ENCODE measurements at places on chromosomes 1 and 21.

DNA sequence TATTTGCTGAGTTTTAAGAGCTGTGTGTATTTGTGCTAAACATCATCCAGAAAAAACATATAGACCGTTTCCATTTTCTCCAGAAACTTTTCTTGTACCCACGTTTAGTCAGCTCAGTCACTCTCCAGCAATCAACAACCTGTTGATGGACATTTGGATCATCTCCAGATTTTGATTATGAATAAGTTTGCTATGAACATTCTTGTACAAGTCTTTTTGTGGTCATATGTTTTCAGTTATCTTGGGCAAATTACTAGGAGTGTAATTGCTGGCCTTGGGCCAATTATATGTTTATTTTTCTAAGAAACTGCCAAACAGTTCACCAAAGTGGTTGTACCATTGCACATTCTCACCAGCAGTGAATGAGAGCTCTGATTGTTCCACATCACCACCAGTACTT, 221.8 kb downstream of the CENPF start:
- DNase-seq, result no peak

DNA sequence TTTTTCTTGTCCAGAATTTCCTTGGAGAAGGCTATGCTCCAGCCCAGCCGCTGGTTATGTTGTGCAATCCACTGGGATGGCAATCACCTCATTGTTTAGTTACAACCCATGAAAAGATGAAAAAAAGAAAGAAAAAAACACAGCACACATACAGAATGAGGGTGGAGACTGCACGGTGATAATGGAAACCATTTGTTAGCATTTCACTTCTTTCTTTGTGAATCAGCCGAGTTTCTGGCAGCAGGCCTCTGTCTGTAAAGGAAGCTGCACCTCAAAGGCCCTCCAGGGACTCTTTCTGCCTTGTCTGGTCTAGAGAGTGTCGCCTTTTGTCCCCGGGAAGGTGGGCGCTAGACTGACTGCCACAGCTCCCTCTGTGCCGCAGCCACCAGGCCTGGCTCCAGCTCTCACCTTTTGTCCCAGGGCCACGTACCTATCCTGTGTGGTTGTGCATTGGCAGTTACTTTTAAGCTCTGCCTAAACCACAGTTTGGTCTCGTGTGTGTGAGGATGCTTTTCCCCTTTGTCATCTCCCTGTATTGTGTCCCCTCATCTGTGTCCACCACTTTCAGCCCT, 35.6 kb downstream of the NGF start:
- no peak for DNase-seq

- no peak for DNase-seq
These were observed 4.1 kb upstream of the ARHGEF16 start for GRCh38 chr1:3450202-3450863.

DNA sequence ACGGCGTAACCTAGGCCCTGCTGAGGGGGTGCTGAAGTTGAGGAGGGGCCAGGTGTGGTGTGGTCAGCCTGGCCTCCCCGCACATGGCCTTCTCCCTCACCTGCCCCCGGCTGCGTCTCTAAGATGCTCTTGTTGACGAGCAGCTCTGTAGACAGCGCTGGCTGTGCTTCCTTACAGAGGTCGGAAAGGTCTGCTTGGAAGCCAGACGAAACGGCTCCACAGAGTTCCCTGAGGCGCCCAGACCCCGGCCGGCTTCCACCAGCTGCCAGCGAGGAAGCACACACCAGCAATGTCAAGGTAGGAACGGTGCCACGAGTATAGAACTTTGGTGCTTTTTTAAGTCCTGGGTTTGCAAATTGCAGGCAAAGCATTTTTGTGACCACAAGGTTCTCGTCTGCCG, 18.8 kb upstream of the DIP2A start:
- DNase-seq, result no peak

- no peak for DNase-seq
These were observed 3.8 kb upstream of the SELENON start for GRCh38 chr1:25795946-25796810.

GRCh38 chr1:198162091-198162767, 5.4 kb downstream of the NEK7 start:
- DNase-seq, result no peak

- DNase-seq, result no peak
These were observed 18.0 kb downstream of the SLC2A7 start for GRCh38 chr1:9008236-9008635.

DNA sequence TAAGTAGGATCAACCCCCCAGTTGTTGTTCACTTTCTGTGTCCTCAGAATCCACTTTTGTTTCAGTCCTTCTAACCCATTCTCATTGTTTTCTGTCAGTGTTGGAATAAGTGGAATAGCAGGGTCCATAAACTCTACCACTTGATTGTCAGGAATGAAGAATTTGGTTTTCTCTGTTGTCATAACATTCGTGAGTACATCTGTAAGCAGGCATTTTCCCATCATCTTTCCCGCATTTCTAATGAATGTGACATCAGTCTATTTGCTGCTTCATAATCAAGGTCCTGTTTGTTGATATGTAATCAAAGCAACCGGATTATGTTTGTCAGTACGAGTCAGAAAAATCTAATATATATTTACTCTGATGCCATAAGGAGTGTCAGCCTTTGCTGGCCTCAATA, 147.1 kb downstream of the KIF26B start:
- no peak for DNase-seq

DNA sequence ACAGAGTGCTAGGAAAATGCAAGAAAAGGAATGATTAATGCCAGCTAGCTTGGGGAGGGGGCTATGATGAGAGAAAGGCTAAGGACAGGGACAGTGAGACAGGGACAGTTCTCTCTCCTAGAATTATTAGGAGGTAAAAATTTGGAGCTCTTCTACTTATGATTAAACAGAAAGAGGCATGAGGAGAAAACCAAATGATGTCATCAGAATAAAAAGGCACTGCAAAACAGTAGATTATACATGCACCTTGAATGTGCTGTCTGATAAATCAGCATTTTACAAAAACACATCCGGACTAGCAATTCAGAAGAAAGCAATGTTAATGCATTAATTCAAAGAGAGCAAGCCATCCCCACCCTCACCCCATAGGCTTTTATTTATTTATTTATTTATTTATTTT, 277.5 kb downstream of the RGS7 start:
- DNase-seq, result no peak

- DNase-seq, result no peak
These were observed 28.5 kb upstream of the DR1 start for GRCh38 chr1:93317207-93317606.

DNA sequence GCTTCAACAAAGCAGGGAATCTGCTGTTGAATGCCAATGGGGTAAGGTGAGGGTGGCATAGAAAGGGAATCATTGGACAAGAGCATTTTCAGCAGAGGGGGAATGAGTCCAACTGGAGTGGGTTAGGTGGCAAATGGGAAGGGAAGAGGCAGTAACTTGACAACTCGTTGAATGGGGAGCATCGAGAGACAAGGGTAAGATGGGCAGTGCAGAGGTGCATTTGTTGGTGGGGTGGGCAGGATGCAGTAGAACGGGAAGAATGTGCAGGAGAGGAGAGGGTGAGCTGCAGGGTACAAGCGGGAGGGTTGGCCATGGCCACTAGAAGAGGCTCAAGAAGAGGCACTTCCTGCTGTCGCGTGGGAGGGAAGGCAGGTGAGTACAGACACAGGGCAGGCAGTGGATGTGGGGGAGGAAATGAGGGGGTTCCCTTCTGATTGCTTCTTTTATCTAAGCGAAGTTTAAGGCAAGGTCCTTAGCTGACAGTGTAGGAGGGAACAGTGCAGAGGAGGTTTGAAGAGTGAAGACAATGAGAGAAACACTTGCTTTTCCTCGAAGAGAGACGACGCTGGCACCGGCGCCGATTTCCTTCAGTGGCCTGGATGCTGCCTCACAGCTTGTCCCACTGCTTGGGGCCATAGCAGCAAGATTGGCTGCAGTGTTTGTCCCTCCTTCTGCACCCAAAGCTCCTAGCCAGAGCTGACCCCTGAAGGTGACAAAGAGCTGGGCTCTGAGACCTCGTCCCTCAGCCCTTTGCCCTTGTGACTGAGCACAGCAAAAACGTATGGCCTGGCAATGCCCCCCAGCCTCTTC, 3.2 kb upstream of the IKBKE start:
- no peak for DNase-seq

GRCh38 chr1:75559136-75559535, 51.8 kb downstream of the SLC44A5 start:
- no peak for DNase-seq

- DNase-seq, result no peak
These were observed 1.7 kb downstream of the AKT3 start for GRCh38 chr1:243848165-243848857.

DNA sequence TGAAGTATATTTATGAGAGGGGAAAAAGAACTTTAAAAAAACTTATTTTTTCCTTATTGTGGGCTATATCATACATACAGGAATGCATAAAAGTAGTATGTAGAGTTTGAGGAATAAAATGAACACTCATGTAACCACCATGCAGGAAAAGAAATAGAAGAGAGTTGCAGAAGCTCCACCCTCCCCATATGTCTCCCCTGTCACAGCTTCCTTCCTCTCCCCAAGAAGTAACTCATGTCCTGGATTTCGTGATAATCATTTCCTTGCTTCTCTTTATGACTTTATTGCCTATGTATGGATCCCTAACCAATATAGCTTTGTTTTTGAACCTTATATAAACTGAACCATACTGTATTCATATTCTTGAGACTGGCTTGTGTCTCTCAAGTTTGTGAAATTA, 126.4 kb downstream of the ZZZ3 start:
- no peak for DNase-seq

DNA sequence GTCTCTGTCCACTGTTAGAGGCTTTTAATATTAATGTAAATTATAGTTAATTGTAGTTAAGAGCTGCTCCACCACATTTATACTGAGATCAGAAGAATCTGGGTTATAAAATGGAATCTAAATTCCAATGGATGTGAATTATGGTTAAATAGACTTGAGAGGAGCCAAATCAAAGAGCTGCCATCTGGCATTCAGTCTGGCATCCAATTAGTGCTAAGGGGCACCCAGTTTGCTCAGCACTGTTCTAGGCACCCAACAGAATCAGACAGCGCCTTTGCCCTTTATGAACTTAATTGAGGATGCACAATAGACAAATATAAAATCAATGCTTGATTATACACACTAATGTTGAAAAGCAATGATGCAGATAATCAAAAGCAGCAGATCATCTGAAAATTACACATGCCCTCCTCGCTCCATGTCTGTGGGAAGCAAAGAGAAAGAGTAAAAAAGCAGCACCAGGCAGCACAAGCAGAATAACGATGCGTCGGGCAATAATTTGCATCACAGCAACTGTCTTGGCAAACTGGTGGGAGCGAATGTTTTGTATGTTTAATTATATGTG, 310.1 kb downstream of the BRINP2 start:
- DNase-seq, result no peak
